ENCODE measurements at places on chromosomes 4 and X.

- DNase-seq: no peak
Measured at GRCh38 chrX:71638409-71638808, 20.1 kb upstream of the CXCR3 start.

- no peak for DNase-seq
Measured at GRCh38 chrX:45900766-45901615, 644.2 kb downstream of the ZNF674 start.

DNA sequence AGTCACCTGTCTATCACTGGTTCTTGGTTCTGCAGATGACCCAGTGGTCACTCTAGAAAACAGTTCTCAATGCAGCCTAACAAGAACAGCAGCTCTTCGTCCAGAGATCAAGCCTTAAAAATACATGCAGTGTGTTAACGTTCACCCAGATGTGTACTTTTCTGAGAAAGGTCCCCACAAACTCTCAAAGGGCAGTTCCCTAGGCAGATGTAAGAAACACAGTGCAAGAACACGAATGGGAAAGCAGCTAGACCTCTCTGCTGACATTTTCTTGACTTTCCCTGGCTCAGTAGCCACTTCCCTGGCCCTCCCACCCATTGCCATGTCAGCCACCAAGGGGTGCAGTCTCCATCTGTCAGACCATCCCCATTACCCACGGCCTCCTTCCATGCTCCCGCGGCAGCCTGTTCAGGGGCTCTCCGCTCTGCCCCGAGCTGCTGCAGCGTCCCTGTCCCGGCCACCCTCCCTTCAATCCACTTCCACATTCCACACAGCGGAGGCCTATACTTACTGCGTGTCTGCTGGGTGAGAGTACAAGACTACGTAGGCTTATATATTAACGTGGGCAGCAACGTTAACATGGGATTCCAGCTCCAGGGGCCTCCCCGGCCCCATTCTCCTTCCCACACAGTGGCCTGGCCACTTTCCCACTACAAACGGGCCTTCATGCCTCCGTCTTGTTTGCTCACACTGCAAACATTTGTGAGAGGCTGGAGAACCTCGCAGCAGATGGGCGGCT is 34.3 kb downstream of the IRF2 start:
- no peak for DNase-seq

- DNase-seq: no peak
Measured at GRCh38 chrX:131703646-131704045, 159.8 kb downstream of the OR13H1 start.

- no peak for DNase-seq
Measured at GRCh38 chr4:118325431-118325830, 27.4 kb downstream of the PRSS12 start.

GRCh38 chr4:34633241-34633640 is 1611.1 kb downstream of the ARAP2 start:
- no peak for DNase-seq

GRCh38 chr4:161206528-161207080 is 957.2 kb downstream of the FSTL5 start:
- no peak for DNase-seq
